Foreskin fibroblast (primary cell): ENCODE measurements at places on chromosomes 4 and X.

GRCh38 chr4:55437356-55437796 is 41.6 kb downstream of the TMEM165 start:
- peak; percentile 51 for DNase-seq

DNA sequence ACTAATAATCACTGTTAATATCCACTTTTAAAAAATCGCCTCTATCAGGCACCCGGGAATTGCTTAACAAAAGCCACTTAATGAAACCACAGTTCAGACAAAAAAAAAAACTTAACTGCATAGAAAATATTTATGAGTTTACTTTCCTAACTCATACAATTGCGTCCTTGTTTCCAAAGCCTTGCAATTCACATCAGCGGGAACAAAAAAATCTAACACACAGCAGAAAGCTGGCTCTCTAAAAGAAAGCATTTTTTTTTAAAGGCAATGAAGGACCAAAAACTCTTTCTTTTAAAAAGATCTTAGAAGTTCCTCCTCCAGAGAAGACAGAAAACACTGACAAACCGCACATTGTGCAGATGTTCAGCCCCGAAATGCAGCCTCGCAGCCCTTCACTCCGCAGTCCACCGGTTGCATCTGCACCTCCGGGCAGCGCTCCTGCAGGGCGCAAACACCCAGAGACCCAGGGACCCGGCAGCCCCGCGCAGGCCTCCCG is 812 bp downstream of the FAT1 start:
- DNase-seq, result no peak

GRCh38 chrX:91080822-91081221 is 353.8 kb upstream of the PABPC5 start:
- no peak for DNase-seq

GRCh38 chrX:139508099-139508498 is 22.4 kb upstream of the F9 start:
- DNase-seq, result no peak

GRCh38 chrX:96432647-96433046 is 252.0 kb upstream of the DIAPH2 start:
- DNase-seq, result peak; percentile 60

DNA sequence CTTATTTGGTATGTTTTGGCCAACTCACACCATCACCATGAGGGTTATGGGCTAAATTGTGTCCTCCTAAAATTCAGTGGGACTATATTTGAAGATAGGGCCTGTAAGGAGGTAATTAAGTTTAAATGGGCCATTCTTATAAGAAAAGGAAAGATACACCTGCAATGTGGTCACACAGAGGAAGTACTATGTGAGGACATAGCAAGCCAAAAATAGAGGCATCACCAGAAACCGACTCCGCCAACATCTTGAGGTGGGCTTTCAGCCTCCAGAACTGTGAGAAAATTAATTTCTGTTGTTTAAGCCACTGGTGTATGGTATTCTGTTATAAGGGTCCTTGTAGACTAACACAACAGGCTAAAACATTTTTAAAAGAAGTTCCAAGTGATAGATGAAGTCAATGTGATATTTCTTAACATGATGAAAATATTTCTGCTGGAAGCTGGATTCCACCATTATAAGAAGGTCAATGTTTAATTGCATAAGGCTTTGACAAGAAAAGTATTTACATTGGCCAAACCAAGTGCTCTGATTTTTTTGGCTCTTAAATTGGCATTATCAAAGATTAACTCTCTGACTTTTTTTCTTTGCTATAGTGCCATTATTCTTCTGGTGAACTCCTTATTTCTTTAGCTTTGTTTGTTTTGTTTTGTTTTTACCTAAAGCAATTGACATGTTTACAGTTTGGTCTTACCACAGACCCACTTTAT is 540.9 kb downstream of the PPARGC1A start:
- no peak for DNase-seq

- DNase-seq, result no peak
Measured at GRCh38 chr4:5446595-5447226, 261.6 kb downstream of the EVC2 start.

GRCh38 chr4:54063229-54063628 is 1.2 kb downstream of the CHIC2 start:
- DNase-seq, result peak; percentile 76

DNA sequence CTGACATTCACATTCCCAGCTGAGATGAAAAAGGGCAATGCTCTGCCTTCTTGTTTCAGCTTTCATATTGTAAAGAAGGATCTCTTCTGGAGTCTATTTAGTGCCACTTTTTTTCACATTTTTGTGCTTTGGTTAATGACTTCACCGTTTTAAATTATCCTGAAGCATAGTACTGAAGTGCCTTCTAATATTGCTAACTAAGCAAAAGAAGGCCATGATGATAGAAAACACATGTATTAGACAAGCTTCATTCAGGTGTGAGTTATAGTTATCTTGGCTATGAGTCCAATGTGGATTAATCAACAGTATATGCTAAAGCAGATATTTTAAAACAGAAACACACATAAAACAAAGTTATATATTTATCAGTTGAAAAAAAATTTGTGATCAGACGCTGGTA is 40.4 kb downstream of the NXT2 start:
- DNase-seq, result no peak

- DNase-seq, result no peak
Measured at GRCh38 chr4:161419822-161420221, 744.0 kb downstream of the FSTL5 start.

GRCh38 chr4:159273141-159273438 is 170.2 kb downstream of the RAPGEF2 start:
- peak; percentile 41 for DNase-seq

DNA sequence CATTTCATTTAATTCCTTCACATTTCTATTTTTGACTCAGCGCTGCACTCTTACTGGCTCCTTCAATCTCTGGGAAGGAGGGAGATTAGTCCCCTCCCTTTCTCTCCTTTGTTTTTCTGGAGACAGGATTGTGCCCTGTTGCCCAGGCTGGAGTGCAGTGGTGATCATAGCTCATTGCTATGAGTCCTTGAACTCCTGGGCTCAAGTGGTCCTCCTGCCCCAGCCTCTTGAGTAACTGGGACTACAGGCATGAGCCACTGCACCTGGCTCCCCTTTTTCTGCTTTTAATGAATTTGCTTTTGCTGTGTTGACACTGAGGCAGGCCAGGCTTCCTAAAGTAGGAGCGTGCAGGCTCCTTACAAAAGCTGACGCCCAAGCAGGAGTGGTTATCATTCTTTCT is 10.5 kb downstream of the TBC1D14 start:
- no peak for DNase-seq

- DNase-seq, result peak; percentile 65
Measured at GRCh38 chrX:38211891-38212635, 8.6 kb downstream of the SRPX start.

- no peak for DNase-seq
Measured at GRCh38 chr4:112531146-112531545, 15.2 kb upstream of the NEUROG2 start.

DNA sequence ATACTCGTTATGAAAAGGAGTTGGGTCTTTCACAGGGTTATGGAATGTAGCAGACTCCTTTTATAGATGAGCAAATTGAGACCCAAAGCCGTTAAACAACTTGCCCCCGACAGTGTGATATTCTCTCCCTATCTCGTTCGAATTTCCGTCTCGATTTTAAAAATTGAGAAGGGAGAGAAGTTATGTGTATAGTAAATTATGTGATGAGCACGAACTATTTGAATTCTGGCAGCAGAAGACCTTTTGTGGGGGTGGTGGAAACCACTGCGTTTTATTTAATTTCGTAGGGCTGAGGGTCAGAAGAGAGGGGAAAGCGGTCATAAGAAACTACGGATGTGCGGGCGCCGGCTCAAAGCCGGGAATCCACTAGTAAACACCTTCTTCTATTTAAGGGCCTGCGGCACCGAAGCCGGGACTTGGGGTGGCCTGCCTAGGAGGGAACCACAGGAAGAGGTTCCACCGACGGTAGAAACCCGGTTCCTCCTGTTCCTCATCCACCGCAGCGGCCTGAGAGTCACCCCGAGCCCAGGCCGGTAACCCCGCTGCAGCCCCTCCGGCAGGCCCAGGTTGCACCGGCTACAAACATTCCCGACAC is 1.5 kb upstream of the DDX3X start:
- DNase-seq, result no peak

GRCh38 chr4:153989505-153989904 is 200.6 kb upstream of the SFRP2 start:
- DNase-seq, result no peak

- DNase-seq, result no peak
Measured at GRCh38 chr4:96675896-96676295, 836.0 kb downstream of the PDHA2 start.

GRCh38 chrX:105190252-105190853 is 30.1 kb downstream of the TEX13A start:
- no peak for DNase-seq

- DNase-seq, result no peak
Measured at GRCh38 chr4:154086247-154086646, 297.4 kb upstream of the SFRP2 start.

DNA sequence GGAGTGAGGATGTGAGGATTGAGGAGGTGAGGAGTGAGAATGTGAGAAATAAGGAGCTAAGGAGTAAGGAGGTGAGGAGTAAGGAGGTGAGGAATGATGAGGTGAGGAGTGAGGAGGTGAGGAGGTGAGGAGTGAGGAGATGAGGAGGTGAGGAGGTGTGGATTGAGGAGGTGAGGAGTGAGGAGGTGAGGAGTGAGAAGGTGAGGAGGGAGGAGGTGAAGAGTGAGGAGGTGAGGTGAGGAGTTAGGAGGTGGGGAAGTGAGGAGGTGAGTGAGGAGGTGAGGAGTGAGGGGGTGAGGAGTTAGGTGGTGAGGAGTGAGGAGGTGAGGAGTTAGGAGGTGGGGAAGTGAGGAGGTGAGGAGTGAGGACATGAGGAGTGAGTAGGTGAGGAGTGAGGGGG is 74.8 kb upstream of the MXD4 start:
- no peak for DNase-seq

GRCh38 chr4:189826657-189827056 is 114.0 kb upstream of the FRG1 start:
- no peak for DNase-seq

- DNase-seq, result no peak
Measured at GRCh38 chr4:157702831-157703230, 470.0 kb downstream of the GASK1B start.

DNA sequence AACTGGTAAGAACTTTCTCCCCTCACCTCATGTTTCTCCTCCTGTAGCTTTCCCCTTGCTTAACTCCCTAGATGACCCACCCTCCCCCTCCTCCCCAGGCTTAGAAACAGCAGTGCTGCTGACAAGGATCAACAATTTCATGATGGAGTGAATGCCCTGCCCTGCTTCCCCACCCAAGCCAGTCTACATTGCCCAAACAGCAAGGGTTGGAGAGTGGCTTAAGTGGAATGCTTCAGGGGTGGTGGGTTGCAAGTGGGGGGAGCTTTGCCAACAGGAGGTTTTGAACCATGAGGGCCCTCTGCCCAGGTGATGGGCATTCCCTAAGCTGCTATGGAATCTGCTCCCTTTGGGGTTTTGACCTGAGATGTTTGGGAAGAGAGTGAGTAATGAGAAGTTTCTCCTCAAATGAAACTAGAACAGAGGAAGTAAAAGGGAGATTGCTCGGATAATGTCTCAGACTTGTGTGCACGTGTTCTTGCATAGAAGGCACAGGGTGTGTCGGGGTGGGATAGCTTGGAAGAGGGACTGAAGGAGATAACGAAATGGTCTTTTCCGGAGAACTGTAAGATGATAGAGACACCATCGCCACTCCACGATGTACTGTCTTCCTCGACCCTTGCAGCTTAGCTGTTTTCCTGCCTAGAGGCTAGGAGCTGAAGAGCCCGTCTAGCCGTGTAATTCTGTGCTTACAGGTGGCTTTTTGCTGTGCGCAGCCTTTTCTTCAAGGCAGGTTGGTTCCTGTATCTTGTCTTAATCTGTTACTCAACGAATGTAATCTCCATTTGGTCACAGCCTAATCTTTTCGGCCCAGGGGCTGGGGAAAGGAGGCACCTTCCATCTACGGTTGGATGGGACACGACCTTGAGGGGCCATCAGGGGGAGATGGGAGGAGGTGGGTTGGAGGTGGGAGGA is 10.1 kb downstream of the GDPD2 start:
- DNase-seq, result no peak

DNA sequence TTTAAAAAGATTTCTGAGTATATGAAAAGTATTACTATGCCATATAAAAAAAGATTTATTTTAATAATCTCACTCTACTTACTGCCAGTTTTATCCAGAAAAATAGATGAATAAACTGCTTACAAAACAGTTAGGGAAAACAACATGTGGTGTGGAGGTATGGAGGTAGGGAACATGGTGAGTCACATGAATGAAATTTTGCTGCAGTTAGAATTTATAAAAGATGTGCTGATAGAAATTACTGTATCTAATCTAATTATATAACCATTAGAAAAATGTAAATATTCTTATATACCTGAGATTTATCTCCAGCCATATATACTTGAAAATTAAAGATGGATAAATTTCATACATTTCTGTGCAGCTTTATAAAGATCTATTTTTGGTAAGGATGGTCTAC is 184.0 kb upstream of the ANK2 start:
- no peak for DNase-seq

- DNase-seq, result no peak
Measured at GRCh38 chr4:162282684-162283083, 118.9 kb upstream of the FSTL5 start.

GRCh38 chrX:5916945-5917344 is 311.7 kb downstream of the NLGN4X start:
- no peak for DNase-seq

DNA sequence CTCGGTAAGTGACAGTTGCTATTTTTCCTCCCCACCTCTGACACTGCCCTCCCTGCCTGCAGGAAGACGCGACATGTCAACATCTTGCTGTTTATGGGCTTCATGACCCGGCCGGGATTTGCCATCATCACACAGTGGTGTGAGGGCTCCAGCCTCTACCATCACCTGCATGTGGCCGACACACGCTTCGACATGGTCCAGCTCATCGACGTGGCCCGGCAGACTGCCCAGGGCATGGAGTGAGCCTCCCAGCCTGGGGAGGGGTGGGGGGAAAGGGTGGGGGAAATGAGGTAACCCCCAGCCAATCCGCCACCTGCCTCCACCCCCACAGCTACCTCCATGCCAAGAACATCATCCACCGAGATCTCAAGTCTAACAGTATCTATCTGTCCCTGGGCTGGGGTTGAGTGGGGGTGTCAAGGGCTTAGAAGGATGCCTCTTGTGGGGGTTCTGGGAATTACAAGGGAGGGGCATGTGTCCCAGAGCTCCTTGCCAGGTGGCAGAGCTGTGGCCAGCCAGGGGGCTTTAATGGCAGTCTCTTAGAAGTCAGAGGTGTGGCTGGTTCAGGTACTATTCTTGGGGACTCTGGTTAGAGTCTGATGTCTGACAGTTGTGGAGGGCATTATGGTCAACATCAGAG is 7.8 kb downstream of the ARAF start:
- no peak for DNase-seq
